ENCODE measurements at places on chromosomes 3 and 15.

DNA sequence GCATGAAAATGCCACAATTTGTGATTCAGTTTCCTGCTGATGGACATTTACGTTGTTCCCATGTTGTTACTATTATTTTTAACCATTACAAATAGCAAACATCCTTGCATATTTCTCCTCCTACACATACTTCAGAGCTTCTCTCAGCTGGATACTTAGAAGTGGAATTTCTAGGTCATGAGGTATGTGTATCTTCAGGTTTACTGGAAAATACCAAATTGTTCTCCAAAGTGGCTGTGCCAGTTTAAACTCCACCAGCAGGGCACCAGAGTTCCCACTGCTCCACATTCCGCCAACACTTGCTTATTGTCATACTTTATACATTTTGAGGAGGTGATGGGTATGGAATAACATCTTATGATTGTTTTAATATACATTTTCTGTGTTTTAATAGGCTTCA is 45.7 kb downstream of the PRR23E start:
- no peak overlapping the region for H3K27ac ChIP-seq
- no peaks in the 10 kb centered on the region for H3K36me3 ChIP-seq
- peaks cover 5% of the 10 kb centered on the region for H3K27me3 ChIP-seq
- H3K4me1 ChIP-seq: no peaks in the 10 kb centered on the region
- no peak overlapping the region for H3K4me3 ChIP-seq
- no peak for DNase-seq

DNA sequence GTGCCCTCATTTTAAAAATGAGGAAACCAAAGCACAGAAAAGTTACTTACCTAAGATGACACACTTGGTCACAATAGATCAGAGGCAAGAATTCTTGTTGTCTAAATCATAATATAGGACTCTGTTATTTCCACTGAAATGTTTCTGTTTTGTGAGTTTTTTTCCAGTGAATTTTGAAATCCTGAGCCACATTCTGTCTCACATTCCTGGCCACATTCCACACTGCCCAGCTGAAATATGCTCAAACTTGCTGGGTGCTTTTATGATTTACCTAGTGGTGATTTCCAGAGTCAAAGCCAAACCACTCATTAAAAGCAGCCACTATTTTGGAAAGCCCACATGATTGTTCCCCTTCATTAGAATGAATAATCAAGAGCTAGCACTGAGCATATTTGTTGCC is 82.3 kb upstream of the NPHP3 start:
- no peaks in the 10 kb centered on the region for H3K27me3 ChIP-seq
- no peak overlapping the region for H3K4me3 ChIP-seq
- H3K27ac ChIP-seq: no peak overlapping the region
- no peaks in the 10 kb centered on the region for H3K4me1 ChIP-seq
- DNase-seq: no peak

- DNase-seq: no peak
- H3K27me3 ChIP-seq: no peaks in the 10 kb centered on the region
- peaks cover 56% of the 10 kb centered on the region for H3K4me1 ChIP-seq
- no peak overlapping the region for H3K4me3 ChIP-seq
- peak overlapping the region; percentile 83 for H3K27ac ChIP-seq
- H3K36me3 ChIP-seq: peaks cover 37% of the 10 kb centered on the region
Observed at GRCh38 chr3:152352554-152352953, 83.8 kb downstream of the MBNL1 start.

DNA sequence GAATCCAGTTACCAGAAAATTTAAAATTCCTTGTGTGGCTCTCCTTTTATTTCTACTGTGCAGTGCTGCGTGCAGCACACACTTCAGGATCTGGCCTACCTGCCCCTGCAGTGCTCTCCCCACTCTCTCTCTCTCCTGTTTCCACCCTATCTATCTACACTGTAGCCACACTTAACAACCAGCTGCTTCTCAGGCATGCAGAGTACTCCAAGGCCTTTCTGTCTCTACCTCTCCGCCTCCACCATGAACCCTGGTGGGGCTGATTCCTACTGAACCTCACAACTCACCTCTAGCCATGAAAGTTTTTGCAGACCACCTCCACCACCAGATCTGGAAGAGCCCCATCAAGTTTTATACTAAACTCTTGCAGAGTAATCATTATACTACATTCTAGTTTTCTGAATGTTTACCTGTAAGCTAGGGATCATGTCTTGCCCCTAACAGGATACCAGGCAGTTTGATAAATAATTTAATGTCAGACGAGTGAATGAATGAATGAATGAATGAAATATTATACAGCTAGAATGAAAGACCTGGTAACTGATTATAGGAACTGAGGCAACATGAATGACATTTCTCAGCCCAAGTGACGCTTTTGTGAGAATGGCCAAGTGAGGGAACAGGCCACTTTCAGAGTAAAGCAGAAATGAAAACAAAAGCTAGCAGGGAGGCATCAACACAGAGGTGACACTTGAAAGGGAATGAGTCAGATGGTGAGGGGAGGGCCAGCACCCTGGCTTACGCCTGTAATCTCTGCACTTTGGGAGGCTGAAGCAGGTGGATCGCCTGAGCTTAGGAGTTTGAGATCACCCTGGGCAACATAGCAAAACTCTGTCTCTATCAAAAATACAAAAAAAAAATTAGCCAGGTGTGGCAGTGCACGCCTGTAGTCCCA is 363.5 kb downstream of the FOXP1 start:
- H3K36me3 ChIP-seq: peaks cover 47% of the 10 kb centered on the region
- peak overlapping the region; percentile 83 for H3K27ac ChIP-seq
- no peaks in the 10 kb centered on the region for H3K27me3 ChIP-seq
- H3K4me3 ChIP-seq: peak overlapping the region; percentile 47
- peaks cover 81% of the 10 kb centered on the region for H3K4me1 ChIP-seq
- peak; percentile 46 for DNase-seq

DNA sequence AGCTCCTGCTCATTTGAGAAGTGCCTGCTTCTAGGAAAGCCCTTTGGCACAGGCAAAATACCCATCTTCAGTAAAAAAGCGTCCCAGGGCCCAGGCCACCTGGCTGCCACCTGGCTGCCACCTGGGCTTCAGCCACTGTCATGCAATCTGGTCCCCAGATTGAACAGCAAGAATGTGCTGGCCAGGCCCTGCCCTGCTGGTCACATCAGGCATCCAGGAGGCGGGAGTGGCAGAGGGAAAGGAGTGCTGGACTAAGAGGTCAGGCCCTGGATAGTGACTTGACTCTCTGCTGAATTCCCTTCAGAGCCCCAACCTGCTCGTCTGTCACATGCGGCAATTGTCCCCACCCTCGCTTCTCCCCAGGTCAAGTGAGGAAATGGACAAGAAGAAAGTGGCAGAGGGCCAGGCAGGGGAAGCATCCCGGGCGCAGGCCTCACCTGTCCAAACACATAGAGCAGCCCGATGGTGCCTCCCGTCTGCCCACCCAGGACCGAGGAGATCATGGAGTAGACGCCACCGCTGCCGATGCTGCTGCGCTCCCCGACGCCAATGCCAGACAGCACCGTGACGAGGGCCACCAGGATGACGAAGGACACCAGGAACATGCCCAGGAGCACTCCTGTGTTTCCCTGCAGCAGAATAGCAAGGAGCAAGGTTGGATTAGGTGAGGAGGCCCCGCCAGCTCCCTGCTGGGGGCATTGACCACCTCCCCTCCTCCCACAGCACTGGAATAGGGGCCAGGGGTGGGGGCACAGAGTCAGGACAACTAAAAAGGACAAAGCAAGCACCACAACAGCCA is 25.5 kb downstream of the SLC12A8 start:
- no peak for DNase-seq
- peaks cover 2% of the 10 kb centered on the region for H3K27me3 ChIP-seq
- no peak overlapping the region for H3K4me3 ChIP-seq
- H3K36me3 ChIP-seq: no peaks in the 10 kb centered on the region
- no peak overlapping the region for H3K27ac ChIP-seq
- no peaks in the 10 kb centered on the region for H3K4me1 ChIP-seq

DNA sequence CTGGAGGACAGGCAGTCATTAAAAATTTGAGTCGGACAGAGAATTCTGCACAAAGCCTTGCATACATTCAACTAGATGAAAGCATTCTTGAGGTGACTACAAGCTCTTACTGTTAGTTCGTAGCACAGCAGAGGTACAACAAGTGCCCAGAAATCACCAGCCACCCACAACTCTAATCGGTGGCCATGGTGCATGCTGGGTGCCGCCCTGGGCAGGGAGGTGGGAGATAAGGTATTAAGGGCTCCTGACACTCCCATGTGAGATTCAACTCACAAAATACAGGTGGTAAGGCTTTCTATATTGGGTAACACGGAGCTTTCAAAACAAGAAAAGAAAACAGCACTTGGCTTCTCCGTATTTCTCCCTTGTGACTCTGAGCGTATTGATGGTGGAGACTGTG is 66.0 kb downstream of the MEIS2 start:
- H3K4me3 ChIP-seq: no peak overlapping the region
- no peaks in the 10 kb centered on the region for H3K4me1 ChIP-seq
- no peaks in the 10 kb centered on the region for H3K27me3 ChIP-seq
- no peaks in the 10 kb centered on the region for H3K36me3 ChIP-seq

GRCh38 chr3:60289341-60290121 is 961.7 kb downstream of the FHIT start:
- peaks cover 5% of the 10 kb centered on the region for H3K4me1 ChIP-seq
- H3K27ac ChIP-seq: no peak overlapping the region
- DNase-seq: no peak
- H3K27me3 ChIP-seq: no peaks in the 10 kb centered on the region
- no peaks in the 10 kb centered on the region for H3K36me3 ChIP-seq

GRCh38 chr3:155889212-155889611 is 18.8 kb downstream of the GMPS start:
- no peak for DNase-seq
- H3K27ac ChIP-seq: peak overlapping the region; percentile 62
- H3K36me3 ChIP-seq: peaks cover 19% of the 10 kb centered on the region

DNA sequence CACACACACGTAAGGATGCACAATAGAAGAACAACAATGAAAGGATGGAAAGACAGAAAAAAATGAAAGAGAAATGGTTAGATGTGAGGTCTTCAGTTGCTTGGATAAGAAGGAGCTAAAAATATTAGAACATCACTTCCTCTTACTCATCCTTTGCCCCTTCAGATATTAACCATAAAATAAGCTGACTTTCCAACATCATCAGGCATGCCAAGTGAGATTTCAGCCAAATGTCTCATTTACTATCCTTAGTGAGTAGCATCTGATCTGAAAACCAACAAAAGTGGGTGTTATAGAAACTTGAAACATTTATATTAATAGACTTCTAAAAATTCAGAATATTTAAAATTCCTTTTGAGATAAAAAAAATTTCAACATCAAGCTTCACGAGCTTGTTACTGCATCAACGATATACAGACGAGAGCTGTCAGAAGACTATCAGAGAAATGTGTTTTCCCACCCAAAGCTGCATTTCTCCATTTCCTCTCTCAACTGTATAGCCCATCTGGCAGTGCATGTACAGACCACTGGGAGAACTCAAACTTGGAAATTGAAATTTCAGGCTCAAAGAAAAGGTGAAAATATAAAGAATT is 25.4 kb upstream of the LSAMP start:
- DNase-seq: no peak
- no peak overlapping the region for H3K4me3 ChIP-seq
- no peaks in the 10 kb centered on the region for H3K4me1 ChIP-seq
- no peaks in the 10 kb centered on the region for H3K27me3 ChIP-seq

DNA sequence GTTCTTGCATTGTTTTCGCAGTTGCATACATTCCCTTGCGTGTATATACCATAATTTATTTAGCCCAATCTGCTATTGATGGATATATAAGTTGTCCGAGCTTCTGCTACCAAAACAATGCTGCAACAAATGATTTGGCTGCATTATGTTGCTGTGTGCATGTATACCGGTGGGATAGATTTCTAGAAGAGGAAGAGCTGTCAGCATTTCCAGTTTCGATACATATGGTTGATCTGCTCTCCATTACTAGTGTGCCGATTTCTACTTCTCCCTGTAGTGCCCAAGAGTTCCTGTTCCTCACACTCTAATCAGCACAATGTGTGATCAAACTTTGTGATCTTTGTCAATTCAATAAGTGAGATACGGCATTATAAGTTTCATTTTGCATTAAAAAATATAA is 92.8 kb upstream of the NMNAT3 start:
- no peaks in the 10 kb centered on the region for H3K4me1 ChIP-seq
- H3K36me3 ChIP-seq: no peaks in the 10 kb centered on the region
- no peak overlapping the region for H3K4me3 ChIP-seq
- no peak overlapping the region for H3K27ac ChIP-seq

DNA sequence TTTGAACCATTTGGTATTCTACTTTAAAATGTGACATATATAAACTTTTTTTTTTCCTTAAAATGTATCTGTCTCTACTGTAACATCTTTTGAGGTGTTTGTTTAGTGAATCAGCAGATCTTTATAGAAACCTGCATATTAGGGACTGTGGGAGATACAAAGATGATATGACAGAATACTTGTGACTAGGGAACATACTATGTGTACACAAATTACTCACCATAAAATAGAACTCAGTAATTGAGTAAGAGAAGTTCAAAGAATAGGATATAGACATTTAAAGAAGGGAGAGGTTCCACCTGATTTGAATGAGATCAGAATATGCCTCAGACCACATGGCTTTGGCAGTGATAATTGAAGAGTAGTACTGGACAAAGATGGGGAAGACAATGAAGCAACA is 47.9 kb downstream of the ATP2C1 start:
- no peak overlapping the region for H3K4me3 ChIP-seq
- peaks cover 47% of the 10 kb centered on the region for H3K36me3 ChIP-seq
- no peak overlapping the region for H3K27ac ChIP-seq
- no peaks in the 10 kb centered on the region for H3K4me1 ChIP-seq
- no peak for DNase-seq

DNA sequence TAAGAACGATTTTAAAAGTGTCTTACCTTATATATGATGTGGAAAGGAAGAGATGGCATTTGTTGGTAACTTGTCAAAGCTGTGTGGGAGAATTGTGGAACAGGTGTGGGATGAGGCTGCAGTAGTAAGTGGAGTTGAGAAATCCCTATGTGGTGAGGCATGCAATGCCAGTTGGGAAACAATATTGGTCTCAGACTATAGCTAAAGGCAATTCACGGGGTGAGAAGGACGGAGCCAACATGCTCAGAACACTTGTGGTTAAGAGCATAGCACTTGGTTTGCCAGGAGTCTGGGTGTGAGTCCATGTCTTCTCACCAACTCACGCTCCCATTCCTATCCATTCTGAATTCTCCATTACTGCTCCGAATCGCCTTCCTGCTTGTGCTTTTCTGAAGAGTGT is 615.6 kb upstream of the ADAMTS9 start:
- no peak overlapping the region for H3K27ac ChIP-seq
- no peaks in the 10 kb centered on the region for H3K4me1 ChIP-seq
- no peak overlapping the region for H3K4me3 ChIP-seq
- no peaks in the 10 kb centered on the region for H3K36me3 ChIP-seq
- no peaks in the 10 kb centered on the region for H3K27me3 ChIP-seq

DNA sequence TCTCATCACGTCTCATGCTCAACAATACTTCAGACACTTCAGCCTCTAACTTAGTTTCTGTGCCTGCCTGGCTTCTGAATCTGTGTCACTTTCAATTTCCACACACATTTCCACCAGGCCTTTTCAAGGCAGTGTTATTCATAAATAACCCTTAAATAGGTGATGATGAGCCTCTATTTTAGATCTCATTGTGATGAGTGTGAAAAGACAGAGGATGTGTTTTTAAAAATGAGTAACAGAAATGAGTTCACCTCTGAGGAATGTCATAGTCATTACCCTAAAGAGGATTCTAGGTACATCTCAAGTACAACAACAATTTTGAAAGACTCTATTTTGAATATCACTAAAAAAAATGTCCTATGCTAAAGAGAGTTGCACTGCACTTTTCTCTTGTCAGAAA is 64.6 kb downstream of the STAC start:
- H3K4me3 ChIP-seq: no peak overlapping the region
- no peaks in the 10 kb centered on the region for H3K27me3 ChIP-seq
- H3K4me1 ChIP-seq: no peaks in the 10 kb centered on the region
- H3K27ac ChIP-seq: no peak overlapping the region
- no peaks in the 10 kb centered on the region for H3K36me3 ChIP-seq

All from activated naive CD8-positive, alpha-beta T cell treated with anti-CD3 and anti-CD28 coated beads, Interleukin-2, amount 50 U/mL, for 24 hours (primary cell).